ENCODE measurements at places on chromosomes 5 and 9. TPM values are rescaled to one million over a fixed set of nuclear protein-coding genes. Genes with fewer than 3 reads are reported as not detected.

- DNase-seq, result no peak
Measured at GRCh38 chr5:54905246-54905795, 80.1 kb downstream of the ESM1 start.

- no peak for DNase-seq
Measured at GRCh38 chr5:74978345-74978744, 74.0 kb downstream of the GCNT4 start.

The QSOX2 gene
- 22.7 TPM for total RNA-seq

DNA sequence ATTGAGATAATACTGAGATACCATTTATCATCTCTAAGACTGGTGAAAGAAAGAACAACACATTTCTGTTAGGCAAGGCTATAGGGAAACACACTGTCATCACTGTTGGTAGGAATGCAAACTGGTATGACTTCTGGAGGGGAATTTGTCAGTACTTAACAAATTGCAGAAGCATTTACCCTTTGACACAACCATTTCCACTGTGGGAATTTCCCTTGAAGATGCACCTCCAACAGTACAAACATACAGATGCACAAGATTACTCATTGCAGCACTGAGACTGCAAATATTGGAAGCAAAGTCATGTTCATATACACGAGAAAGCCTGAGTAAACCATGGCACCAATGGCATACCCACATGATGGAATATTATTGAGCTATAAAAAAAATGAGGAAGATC is 17.6 kb downstream of the GM2A start:
- DNase-seq, result no peak

- no peak for DNase-seq
Measured at GRCh38 chr9:21875893-21876292, 73.5 kb downstream of the MTAP start.

The ZMAT2 gene
- 16.1 TPM for total RNA-seq

DNA sequence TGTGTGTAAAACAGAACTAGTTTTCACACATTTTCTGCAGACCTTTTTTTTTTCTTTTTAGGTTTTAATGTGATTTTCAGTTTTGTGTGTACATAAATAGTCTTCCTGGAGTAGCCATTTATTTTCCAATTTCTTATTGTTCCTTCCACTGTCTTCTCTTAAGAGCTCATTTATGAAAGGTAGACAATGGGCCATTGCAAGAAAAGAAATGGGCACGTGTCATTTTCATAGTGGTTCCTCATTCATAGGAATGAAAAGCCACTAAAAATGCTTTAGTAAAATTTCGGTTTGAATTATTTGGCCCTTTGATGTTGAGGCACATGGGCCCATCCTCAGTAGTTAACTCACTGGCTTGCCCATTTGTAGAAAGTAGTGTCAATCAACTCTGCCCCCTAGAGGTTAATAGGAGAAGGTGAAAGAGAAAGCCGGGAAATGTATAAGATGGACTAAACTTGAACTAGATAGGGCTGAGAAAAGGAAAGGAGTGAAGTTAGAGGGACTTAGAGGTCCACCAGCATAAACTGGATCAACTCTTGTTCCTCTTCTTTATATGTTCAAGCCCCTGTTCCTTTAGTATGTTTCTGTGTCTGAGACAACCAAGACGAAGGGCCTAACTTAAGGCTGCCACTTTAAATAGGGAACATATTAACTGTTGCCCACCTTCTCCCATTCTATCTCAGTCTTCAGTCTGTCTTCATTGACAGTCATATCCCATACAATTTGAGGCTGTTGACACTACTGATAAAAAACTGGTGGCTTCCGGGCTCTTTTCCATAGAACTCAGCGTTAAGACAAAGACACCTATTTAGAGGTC is 72.6 kb downstream of the SMARCA2 start:
- no peak for DNase-seq

The C5orf34 gene
- total RNA-seq, result not detected

The PROB1 gene
- 1.3 TPM for total RNA-seq

- DNase-seq, result no peak
Measured at GRCh38 chr5:380701-381309, 59.3 kb downstream of the AHRR start.

GRCh38 chr9:112846528-112847488 is 43.9 kb downstream of the SLC46A2 start:
- no peak for DNase-seq

- DNase-seq, result no peak
Measured at GRCh38 chr9:125422853-125423252, 161.2 kb downstream of the GAPVD1 start.

The TLX3 gene
- not detected for total RNA-seq

DNA sequence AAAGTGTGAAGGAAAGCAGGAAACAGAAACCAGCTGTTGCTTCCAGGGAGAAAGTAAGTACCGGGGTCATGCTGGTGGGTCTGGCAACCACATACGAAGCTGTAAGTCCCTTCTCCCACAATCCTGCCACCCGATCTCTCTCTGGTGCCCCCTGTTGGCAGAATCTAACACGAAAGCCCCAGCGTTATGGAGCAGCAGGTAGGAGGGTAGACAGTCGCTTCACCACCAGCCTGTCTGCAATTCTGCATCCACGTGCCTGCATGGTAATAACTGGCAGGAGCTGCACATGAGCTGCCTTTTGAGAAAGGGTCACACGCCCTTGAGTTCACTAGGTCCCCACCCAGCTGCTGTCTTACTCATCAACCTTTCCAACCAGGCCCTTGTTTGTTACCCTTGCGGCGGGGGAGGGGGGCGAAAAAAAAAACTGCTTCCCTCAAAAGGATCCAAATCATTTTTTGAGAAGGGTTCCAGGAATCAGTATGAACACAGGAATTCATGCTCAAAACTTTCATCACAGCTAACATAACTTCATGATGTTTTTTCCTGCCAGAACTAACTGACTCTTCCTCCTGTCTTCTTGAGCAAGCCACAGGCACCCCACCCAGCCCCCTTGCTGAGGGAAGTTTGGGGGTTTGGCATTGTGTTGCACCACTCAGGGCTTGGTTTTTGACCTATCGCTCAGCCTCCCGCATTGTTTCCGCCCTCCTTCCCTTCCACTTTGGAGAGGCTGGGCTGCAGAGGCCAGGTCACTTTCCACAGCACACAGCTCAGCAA is 19.6 kb upstream of the TMEM252 start:
- DNase-seq, result peak; percentile 56

DNA sequence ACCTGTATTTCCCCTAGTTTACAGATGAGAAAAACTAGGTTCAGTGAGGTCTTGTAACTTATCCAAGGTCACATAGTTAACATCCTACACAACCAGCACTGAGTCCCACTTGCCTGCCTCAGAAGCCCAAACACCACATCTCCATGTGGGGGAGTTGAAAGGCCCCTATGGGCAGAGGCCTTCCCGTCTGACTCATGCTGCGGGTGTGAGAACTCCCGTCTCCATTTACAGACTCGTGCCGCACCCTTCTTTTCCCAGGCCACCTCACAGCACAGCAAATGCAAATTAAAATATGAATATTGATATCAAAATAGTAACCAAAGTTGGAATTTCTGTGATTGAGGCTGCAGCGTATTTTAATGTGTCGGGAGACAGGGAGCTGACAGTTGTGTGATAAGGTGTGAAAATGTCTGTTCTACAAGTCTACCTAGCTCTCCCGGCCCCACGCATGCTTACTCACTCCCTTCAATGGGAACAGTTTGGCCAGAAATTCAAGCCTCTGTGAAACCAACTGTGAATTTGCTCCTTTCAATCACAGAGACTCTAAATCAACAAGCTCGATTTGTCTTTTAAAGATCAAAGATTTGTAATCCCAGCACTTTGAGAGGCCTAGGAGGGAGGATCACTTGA is 90.1 kb downstream of the CRB2 start:
- DNase-seq, result no peak

The ARL14EPL gene
- not detected for total RNA-seq

DNA sequence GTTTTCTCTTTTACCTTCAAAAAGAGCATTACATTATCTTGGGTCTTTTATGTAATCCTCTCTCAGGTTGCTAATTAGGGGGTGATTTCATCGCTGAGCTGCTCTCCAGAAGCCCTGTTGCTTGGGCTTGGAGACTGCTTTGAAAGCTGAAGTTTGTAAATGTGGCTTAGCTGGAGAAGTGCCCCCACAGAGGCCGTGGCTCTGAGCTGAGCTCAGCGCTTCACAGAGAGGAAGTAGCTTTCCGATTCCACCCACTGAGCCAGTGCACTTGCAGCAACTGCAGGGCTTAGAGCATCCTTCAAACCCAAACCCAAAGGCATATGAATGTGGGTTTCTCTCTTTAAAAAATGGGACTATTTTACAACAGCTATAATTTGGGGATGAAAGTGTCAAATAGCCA is 13.7 kb upstream of the NXNL2 start:
- no peak for DNase-seq

The TRIM41 gene
- total RNA-seq, result 15.2 TPM

DNA sequence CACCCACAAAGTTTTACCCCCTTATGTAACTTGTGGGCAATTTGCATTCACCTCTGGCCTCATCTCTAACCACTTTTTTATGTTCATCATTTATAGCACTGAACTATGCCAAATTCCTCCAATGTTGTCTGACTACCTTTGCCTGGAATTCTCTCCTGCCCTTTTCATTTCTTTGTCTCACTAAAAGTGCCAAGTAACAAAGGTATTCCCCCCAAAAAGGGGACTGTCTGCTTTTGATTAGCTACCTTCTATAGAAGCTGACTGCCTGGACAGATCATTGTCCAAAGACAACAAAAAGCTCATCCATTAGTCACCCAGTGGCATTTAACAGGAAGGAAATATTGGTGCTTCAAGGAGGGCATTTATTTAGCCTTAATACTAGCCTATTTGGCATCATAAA is 189.9 kb upstream of the VCAN start:
- DNase-seq, result no peak

The PHF19 gene
- 6.9 TPM for total RNA-seq

- no peak for DNase-seq
Measured at GRCh38 chr5:169923988-169924387, 56.3 kb downstream of the INSYN2B start.

All from body of pancreas (tissue), 4 donors.